ENCODE measurements at places on chromosomes 6 and 20.

GRCh38 chr6:4788953-4789584, 12.9 kb downstream of the CDYL start:
- no peak for DNase-seq

- DNase-seq, result no peak
Observed at GRCh38 chr6:150368762-150369161, at the start of gene IYD. Gene IYD, plus strand, starts transcription at chr6:150369012. Its CDS starts 20 bp downstream, at chr6:150369032.

DNA sequence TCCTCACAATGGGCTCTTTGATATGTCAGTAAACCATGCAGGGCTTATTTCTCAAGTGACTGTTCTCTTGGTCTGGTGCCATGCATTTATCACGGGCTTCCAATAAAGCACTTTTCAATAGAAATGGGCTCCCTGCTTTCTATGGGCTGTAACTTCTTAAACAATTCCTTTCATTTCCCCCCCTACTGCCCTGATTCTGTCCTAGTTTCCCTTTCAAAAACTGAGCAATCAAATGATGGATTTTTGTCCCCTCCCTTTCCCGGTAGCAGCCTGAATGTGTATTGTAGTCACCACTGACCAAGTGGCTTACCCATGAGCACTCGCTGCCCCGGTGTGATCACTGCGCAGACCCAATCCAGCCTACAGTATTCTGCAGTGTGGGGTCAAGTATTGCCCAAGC, 13.9 kb downstream of the RPS10 start:
- no peak for DNase-seq

GRCh38 chr6:72559555-72559954, 62.3 kb upstream of the KCNQ5 start:
- DNase-seq, result no peak

- peak; percentile 97 for DNase-seq
Observed at GRCh38 chr20:38434770-38435554, at the start of gene SNHG17. Gene SNHG17, minus strand, starts transcription at chr20:38435328.

DNA sequence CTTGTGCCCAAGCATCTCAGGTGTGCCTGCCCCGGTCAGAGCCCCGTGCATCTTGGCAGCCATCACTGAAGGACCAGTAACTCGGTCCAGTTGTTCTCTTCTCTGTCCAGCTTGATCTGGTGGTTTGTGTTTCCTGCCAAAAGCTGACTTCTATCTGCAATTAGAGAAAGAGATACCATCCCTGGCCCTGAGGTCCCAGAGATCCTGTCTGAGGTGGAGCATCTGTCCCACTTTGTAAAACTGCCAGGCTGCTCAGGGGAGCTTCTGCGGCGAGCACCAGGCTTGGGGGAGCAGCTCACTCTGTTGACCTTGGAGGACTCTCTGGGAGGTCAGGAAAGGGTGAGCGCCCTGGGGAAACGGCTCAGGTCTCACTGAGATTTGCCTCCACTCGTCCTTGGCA, 35.1 kb downstream of the MYT1 start:
- DNase-seq, result no peak

- no peak for DNase-seq
Observed at GRCh38 chr20:23005776-23006175, 29.3 kb upstream of the SSTR4 start.

- peak; percentile 72 for DNase-seq
Observed at GRCh38 chr6:130009146-130009545, 9.2 kb upstream of the L3MBTL3 start.

GRCh38 chr6:79193971-79194370, 40.5 kb downstream of the HMGN3 start:
- DNase-seq, result no peak

- DNase-seq, result no peak
Observed at GRCh38 chr6:5091210-5092069, 6.3 kb downstream of the PPP1R3G start.

DNA sequence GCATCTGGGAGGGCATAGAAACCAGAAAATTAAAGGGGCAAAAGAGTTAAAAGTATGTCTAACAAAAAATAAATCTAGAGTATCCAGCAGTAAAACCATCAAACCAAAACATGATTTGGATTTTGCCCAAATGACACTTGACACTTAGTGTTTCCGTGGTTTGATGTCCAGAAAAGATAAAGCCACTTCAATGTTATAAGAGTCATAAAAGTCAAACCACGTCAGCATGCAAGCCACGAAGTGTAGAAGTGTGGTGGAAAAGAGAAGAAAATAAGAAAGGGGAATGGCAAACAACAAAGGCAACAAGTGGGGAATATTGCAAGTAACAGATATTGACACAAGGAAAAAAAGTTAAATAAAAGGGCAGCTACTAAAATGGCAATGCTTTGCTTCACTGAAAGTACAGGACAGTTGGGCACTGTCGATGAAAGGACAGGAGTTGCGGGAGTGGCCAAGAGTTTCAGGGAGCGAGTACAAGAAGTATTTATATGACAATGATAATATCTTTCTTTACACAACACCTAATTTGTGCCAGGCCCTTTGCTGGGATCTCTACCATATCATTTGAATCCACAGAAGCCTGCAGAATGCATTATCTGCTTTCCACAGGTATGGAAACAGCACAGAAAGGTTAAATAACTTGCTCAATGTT, 6.3 kb upstream of the HDDC2 start:
- no peak for DNase-seq

- DNase-seq, result peak; percentile 69
Observed at GRCh38 chr6:153312634-153313033, 181.6 kb upstream of the RGS17 start.

DNA sequence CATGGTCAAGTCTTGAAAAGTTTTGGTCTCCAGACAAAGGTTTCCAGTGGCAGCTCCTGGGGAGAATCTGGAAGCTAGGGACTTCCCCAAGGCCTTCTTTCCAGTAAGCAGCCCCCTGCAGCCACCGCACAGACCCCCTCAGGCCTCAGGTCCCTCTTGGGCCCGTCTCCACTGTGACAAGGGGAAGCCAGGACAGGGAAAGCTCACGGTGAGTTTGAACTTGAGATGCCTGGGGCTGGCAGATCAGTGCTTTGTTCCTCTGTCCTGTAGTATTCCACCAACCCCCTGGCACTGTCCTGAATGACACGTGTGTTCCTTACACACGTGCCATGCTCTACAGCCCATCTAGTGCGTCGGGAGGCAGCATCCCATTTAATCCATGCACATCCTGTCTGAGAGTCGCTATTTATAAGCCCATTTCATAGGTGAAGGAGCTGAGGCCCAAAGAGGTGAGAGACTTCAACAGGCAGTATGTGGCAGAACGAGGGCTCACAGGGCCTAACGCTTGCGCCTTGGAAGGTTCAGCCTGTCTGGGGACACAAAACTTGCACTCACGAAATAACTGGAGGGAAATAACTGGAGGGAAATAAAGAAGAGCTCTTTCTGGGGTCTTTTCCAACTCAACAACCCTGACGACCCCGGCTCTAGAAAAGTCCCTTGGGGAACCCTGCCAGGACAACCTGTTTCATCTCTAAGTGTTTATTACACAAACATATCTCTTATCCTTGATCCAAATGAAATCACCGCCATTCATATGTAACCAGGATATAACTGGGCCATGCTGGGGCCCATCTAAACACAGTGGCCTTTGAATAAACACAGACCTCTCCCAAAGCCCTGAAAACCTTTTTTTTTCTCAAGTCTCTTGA, 123.0 kb downstream of the BANF2 start:
- DNase-seq, result no peak

DNA sequence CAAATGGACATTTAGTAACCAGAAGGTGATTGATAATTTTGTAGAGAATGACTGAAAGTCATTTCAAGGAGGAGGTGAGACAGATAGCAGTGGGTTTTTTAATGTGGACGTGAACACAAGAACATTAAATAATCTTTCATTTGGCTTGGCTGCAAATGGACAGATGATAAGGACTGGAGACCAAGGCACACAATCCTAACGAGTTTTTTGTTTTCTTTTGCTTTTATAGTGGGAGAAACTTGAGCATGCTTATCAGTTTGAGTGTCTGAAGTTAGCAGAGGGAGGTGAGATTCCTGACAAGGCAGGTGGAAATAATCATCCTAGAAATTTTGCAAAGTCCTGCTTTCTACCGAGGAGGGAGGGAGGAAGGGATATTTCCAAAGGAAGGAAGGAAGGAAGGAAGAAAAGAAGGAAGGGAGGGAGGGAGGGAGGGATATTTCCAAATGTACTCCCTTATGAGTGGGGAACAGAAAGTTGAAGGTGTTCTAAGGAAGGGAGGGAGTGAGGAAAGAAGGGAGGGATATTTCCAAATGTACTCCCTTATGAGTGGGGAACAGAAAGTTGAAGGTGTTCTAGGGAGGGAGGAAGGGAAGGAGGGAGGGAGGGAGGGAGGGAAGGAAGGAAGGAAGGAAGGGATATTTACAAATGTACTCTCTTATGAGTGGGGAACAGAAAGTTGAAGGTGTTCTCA, 63.1 kb downstream of the RNF217 start:
- no peak for DNase-seq

GRCh38 chr6:135179372-135179771, 1.7 kb upstream of the MYB start:
- DNase-seq, result no peak

DNA sequence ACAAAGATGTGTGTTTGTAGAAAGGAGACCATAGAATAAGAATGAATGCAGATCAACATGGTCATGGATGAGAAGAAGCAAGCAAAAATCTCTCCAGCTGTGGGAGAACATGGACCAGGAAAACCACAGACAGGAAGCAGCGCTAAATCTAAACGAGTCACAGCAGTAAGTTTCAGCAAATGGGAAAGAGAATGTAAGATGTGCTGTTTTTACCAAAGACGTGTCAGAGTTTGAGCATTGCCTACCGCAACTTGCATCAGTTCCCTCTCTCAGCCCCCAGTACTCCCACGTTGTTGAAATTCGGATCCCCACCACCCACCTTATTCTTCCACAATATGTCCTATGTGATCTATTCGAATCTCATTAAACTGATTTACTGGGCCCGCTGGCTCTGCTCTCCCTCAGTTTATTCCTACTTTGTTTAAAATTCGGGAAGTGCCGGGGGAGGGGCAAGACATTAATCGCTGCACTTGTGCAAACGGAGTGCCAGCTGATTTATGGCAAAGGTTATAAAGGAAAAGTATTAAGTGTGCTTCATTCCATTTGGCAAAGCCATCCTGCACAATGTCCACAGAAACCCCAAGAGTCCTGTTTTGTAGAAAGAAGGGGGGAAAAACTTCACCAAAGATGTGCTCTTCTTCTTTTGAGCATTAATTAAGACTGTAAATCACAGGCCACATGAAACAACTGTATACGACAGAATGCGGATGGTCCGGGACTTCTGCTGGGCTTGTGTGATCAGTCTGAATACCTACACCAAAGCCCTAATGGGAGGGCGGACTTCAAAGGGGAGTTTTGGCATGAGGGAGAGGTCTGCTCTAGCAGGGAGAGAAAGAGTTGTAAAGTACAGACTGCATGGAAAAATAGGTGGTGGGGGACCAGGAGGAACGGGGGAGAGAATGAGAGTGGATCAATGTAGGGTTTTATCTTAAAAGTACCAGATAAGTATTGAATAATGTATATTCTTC, 59.1 kb upstream of the PRDM1 start:
- DNase-seq, result no peak

DNA sequence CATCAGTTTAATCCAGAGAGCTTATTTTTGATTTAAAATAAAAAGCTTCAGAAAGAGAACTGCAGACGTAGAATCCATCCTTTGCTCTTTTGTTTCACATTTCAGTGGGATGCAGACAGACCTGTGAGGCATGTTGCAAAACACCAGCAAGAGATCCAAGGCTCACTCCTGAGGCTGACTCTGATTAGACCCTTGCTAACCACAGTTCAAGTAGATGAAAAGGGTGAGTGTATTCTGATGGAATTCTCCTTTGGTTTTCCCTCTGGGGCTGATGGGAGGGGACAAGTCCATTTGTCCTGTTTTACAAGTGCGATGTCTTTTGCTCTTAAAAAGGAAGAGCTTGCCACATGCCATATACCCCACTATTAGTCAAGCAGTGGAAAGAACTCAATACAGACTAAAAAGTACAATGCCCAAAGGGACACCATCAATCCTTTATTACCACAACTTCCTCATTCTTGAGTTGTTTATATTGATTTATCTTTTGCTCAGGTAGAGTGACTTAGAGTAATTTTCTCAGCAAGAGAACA, 772.7 kb downstream of the MAFB start:
- no peak for DNase-seq

DNA sequence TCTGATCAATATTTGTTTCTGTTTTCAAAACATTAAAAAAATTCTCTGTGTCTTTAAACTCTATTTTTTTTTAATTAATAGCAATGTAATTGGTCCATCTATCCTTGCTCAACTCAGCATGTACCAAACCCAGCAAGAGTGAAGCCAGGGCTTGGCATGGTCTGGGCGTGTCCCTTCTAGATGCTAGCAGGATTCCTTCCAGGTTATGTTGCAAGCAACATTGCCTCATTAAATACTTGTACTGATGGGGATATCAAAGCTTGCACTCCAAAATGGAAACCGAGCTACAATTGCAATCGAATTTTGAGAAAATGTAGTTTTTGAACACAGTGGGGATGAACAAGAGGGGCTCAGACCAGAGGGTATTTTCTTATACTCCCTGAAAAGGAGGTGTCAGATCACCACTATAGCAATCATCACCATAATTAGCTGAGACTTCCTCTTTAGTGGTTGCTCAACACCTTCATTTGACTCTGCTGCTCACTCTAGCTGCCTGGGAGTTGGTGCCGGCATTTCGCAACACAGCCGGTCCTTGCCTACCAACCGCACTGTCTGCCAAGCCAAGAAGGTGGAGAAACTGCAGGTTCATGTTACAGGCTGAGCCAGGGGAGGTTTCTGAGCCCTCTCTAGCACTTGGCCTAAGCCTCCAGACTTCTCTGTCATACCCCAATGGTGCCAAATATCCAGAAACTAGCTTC, 67.8 kb upstream of the RALGAPA2 start:
- no peak for DNase-seq

- no peak for DNase-seq
Observed at GRCh38 chr20:9078826-9079731, 10.2 kb downstream of the PLCB4 start.

DNA sequence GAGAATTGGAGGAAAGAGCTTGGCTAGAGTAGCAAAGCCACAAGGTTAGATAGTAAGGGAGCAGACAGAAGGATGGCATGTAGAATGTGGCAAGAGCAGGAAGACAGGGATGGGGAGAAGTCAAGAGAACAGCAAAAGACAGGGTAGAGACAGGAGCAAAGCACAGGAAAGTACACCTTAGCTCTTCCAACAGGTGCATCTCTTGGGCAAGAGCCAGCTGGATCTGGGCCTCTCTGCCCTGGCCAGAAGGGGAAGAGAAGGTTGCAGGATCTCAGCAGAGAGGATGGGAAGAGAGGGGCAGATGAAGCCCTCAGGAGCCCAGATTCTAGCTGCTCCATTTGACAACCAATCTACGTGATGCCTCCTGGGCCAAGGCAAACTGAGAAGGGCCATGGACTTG, 16.7 kb downstream of the SCUBE3 start:
- DNase-seq, result no peak

- DNase-seq, result no peak
Observed at GRCh38 chr20:46132705-46133120, 14.6 kb downstream of the CD40 start.

DNA sequence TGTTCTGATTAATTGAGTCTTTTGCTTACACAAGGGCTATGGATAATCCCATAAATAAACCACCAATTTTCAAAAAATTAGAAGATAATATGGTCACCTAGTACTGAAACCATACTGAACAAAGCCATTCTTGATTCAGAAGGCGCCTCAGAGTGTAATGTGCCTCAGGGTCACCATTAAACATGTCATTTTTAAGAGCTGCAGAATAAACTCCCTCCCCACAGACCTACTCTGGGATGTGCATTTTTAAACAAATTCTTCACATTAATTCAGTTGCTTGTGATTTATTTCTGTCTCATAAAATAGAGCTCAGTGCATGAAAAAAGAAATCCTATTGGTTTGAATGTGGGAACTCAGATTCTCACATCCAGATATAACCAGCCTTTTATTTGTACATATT, 202.1 kb upstream of the HEY2 start:
- DNase-seq, result no peak

All from dermis microvascular lymphatic vessel endothelial cell (primary cell).